Stimulated activated naive CD4-positive, alpha-beta T cell (primary cell): ENCODE measurements at places on chromosomes 7 and 10.

DNA sequence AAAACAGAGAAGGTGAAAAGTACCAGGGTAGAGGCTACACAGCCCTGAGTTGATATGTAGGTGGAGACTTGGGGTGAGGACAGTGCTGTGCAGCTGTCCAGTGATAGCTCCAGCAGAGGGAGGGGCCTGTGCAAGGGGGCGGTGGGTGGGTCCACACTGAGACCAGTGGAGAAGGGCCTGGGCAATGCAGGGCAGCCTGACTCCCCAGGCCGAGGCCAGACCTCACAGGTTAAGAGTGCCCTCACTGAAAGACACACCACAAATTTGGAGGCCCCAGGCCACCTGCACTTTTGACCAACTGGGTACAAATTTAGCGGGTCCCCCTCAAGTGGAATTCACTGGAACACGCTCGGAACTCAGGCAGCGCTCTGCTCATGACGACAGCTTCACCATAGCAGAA lies 6.7 kb upstream of the RASGEF1A start:
- no peak for DNase-seq

- no peak for DNase-seq
Measured at GRCh38 chr7:113176836-113177235, 58.5 kb upstream of the SMIM30 start.

DNA sequence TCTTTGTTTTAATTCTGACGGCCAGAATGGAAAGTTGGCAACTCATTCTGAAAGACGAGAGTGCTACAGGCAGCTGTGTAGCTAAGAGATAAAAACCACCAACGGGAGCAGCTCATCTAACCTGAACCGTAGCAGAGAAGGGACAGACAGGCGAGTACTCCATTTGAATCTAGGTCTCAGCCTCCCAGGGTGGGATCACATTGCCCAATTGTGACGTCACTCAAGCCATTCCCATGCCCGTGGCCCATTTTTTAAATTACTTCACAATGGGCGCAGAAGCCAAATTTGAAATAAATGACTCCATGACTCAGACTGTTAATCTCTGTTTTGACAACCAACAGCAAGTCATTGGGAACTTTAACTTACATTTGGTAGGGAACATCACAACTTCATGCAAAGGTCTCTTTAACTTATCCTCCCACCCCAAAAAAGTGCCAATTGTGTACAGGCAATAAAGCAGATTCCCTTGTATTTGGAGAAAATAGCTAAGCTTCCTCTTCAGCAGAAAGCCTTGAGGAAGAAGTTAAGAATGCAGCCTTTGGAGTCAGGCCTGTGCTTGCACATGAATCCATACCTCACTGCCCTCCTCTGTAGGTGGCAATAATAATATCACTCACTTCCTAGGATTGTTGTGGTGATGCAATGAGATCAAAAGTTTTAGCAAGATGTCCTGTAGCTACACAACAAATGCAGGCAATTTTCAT lies 93.2 kb upstream of the KIF5B start:
- DNase-seq = no peak

GRCh38 chr7:479948-480499 lies 39.6 kb downstream of the PDGFA start:
- DNase-seq = no peak

GRCh38 chr7:134084488-134085144 lies 42.5 kb upstream of the LRGUK start:
- no peak for DNase-seq

GRCh38 chr7:91295576-91295975 lies 31.3 kb downstream of the FZD1 start:
- no peak for DNase-seq

- DNase-seq = no peak
Measured at GRCh38 chr7:87187120-87187519, 32.4 kb downstream of the TMEM243 start.

GRCh38 chr10:117987244-117987909 lies 59.4 kb downstream of the RAB11FIP2 start:
- no peak for DNase-seq

- DNase-seq = no peak
Measured at GRCh38 chr10:43110338-43111071, 27.7 kb upstream of the CSGALNACT2 start.

GRCh38 chr7:22564511-22565045 lies 64.6 kb upstream of the STEAP1B start:
- DNase-seq = no peak

- DNase-seq = no peak
Measured at GRCh38 chr7:101218236-101219125, 516 bp downstream of the ZNHIT1 start.

DNA sequence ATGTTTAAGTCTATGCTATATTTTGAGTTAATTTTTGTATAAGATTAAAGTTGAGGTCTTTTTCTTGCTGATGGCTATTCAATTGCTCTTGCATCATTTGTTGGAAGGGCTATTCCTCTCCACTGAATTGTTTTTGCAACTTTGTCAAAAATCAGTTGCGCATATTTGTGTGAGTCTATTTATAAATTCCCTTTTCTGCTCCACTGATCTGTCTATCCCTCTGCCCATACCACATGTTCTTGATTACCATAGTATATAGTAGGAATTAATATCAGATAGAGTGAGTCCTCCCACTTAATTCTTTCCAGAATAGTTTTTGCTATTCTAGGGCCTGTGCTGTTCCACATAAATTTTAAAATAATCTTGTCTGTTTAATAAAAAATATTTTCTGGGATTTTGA lies 152.4 kb upstream of the ADCY1 start:
- DNase-seq = no peak

- DNase-seq = no peak
Measured at GRCh38 chr7:108809356-108809755, 239.7 kb downstream of the DNAJB9 start.

DNA sequence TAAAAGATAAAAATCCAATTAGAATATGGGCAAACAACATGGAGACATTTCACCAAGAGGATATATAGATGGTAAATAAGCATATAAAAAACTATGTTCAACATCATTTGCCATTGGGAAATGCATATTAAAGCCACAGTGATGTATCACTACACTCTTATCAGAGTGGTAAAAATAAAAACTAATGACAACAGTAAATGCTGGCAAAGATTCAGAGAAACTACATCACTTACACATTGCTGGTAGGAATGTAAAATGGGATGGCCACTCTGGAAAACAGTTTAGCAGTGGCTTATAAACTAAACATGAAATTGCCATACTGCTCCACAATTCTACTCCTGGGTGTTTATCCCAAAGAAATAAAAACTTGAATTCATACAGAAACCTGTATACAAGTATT lies 59.2 kb downstream of the CROT start:
- no peak for DNase-seq

- DNase-seq = peak; percentile 24
Measured at GRCh38 chr10:486666-487322, 202.7 kb downstream of the DIP2C start.
